Smooth muscle cell of bladder (primary cell): ENCODE measurements at places on chromosomes 5 and 9. TPM values are rescaled to one million over a fixed set of nuclear protein-coding genes. Genes with fewer than 3 reads are reported as not detected.

The EPB41L4B gene
- under 0.01 and 0.09 TPM in 2 replicates for total RNA-seq

The LCN6 gene
- total RNA-seq: not detected in 2 replicates

The RPP25L gene
- total RNA-seq: 24.8 and 25.9 TPM in 2 replicates

The TMEFF1 gene
- total RNA-seq: 0.57 and 0.92 TPM in 2 replicates

The GALNT12 gene
- 60.0 and 76.2 TPM in 2 replicates for total RNA-seq

The PCDH1 gene
- total RNA-seq: 0.55 and 1.00 TPM in 2 replicates

The ARAP3 gene
- 1.7 and 2.6 TPM in 2 replicates for total RNA-seq
